ENCODE measurements at places on chromosomes 16 and 17.

- DNase-seq: no peak
These were observed 50.3 kb downstream of the PITPNC1 start for GRCh38 chr17:67427424-67427823.

DNA sequence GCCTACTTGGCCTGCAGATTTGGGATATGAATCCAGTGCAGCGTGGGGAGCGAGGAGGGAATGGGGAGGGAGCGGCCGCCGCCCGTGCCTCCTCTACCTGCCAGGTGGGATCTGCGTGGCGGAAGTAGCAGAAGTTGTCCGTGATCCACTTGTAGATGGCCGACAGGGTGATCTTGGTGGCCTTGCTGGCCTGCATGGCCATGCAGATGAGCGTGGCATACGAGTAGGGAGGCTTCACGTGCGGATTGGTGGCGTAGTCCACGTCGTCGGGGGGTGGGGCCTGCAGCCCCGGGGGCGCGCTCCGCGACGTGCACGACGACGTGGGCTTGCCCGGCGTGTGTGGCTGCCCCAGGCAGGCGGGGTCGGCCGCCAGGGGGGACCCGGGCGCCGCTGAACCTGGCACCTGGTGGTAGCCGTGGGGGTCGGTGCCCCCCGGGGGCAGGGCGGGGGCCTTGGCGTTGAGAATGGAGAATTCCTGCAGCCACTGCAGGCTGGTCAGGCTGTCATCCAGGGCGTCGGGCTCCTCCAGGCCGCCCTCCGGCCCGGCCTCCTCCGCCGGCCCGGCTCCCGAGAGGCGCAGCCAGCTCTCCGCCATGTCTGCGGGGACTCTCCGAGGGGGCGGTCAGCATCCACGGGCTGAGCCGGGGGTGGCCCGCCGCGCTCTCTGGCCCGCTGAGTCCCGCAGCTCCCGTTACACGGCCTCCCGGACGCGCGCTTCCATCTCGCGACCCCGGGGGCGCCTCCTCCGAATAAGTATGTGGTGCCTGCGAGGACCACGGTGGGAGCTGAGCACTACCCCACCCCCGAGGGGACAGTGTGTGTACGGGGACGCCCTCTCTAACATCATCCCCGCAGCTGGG, 1.0 kb downstream of the FOXJ1 start:
- no peak for DNase-seq

GRCh38 chr16:3348547-3349167, 7.0 kb upstream of the OR2C1 start:
- DNase-seq: no peak

DNA sequence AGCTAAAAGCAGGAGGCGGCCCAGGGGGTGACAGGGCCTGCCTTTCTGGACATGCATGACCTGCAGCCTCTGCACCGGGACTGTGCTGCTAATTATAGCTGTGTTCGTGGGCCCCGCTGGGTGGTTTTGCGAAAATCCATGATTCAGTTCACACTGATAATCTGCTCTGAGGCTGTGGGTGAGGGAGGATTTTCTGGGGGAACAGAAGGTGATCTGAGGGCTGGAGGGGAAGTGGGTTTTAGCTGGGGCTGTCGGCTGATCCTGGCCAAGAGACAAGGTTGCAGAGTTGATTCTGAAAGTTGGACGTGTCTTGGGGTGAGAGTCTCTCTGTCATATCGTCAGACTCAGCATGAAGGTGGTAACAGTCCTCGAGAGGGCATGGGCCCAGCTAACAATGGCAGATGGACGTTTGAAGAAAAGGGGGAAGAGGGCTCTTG, 187.5 kb upstream of the ZNF469 start:
- no peak for DNase-seq

GRCh38 chr16:79107301-79107700, 493.2 kb downstream of the MAF start:
- no peak for DNase-seq

- no peak for DNase-seq
These were observed 1025.1 kb upstream of the CDH8 start for GRCh38 chr16:63061319-63061718.

GRCh38 chr17:77006971-77007649, 133.7 kb upstream of the SEC14L1 start:
- DNase-seq: no peak

DNA sequence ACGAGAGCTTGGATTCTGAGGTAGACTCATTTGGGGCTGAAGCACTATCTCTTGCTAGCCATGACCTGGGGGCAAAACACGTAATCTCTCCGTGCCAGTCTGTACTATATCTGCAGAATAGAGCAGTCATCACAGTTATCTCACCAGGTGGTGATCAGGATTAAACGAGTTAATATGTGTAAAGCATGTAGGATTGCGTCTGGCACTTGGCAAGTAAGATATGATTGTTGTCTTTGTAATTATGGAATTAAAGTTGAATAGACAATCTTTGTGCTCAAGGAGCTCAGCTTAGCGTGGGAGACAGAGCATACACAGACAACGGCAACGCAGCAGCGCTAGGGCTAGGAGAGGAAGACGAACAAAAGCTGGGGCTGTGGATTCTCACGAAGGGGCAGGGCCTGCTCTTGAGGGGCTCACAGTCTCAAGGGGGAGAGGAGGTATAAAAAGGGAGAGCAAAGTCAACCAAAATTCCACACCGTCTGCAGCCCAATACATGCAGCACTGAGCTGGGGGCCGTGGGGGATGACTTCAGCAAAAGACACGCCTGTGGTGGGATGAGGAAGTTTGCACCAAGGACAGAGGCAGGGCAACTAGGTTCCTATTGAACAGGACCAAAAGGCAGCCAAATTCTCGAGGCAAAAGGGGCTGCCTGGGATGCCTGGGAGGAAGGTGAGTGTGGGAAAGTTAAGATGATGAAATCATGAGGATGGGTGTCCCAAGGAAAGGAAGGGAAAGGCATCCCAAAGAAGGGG, 68.6 kb downstream of the SDK2 start:
- no peak for DNase-seq

DNA sequence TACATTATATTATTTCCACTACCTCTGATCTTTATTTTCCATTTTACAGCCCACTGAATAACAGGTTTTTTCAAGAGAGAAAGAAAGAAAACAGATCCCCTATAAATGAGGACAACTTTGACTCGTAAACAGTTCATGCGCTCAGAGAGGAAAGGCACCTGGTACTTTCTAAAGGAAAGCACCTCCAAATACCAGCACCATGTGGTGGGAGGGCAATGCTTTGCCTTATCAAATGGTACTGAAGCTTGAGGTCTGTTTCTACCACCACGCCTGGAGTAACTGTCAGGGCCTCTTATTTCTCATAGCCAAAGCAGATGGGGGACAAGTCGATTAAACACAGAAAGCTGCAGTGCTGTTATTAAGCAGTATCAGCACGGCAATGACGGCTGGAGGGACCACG, 510.3 kb upstream of the ZFHX3 start:
- no peak for DNase-seq

DNA sequence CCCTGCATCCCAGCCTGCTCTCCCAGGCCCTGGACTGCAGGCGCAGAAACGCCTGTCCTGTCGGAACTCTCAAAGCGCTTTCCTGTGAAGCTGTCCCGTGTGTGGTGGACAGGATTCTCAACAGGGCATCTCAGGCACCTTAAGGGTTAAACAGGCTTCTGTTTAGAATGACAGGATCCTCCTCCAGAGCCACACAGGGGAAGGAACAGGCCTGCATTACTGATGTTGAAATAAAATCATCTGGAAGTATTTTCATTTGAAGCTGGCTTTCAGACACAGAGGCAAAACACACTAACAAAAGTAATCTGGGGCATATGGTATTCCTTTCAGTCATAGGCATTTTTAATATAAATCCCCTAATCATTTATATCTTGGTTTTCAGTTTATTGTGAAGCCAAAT, 7.4 kb downstream of the HS3ST3A1 start:
- DNase-seq: no peak

GRCh38 chr17:68011199-68011665, 15.0 kb upstream of the C17orf58 start:
- DNase-seq: peak; percentile 44

GRCh38 chr17:40564883-40565768, at the start of gene CCR7:
Gene CCR7 (minus strand): TSS chr17:40565472. CDS start chr17:40565409, 63 bp downstream.
- peak; percentile 84 for DNase-seq

- DNase-seq: no peak
These were observed 51.2 kb downstream of the PLD6 start for GRCh38 chr17:17154981-17155380.

- DNase-seq: no peak
These were observed 5.7 kb upstream of the TOX3 start for GRCh38 chr16:52552643-52553042.

GRCh38 chr16:80993834-80994233, 12.9 kb downstream of the CMC2 start:
- no peak for DNase-seq

DNA sequence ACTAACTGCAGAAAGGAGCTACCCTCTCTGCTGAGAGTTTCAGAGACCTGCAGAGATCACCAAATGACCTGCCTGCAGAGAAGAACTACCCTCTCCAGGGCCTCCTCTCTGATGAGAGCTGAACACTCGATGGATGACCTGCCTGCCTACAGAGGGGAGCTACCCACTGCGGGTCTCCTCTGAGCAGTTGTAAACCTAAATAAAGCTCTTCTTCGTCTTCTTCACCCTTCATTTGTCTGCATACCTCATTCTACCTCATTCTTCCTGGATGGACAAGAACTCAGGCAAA, 24.2 kb downstream of the SSH2 start:
- no peak for DNase-seq

- peak; percentile 45 for DNase-seq
These were observed 24.0 kb downstream of the CCR7 start for GRCh38 chr17:40541060-40541872.

DNA sequence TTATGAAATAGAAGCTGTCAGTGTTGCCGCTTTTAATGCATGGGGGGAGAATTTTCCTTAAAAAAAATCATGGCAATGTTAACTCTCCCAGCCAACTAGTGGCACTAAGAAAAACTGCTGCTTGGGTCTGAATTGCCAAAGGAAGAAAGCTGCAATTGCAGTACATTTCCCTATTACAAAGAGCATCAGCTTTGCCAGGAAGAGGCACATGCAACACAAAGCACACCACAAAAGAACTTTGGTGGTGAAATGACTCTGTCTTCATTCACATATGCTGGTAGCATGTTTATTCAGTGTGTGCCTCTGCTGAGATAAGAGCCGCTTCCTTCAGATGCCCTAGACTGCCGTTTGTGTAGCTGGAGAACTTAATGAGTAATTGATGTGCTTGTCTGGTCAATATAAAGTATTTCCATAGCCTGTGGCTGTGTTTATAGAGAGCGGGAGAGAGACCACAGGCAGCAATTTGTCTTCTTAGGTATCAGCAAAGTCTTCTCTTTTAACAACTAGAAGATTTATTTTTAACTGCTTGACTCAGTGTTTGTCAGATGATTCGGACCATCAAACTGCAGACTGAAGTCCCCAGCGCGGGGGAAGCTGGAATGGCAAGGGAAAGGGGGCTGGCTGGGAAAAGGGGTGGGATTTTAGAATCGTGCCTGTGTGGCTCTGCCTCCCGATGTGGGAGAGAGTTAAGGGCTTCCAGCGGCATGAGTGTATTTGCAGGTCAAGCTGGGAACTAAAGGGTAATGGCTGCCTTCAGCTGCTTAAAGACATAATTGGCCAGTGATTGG, 115.1 kb downstream of the MRTFB start:
- DNase-seq: no peak

DNA sequence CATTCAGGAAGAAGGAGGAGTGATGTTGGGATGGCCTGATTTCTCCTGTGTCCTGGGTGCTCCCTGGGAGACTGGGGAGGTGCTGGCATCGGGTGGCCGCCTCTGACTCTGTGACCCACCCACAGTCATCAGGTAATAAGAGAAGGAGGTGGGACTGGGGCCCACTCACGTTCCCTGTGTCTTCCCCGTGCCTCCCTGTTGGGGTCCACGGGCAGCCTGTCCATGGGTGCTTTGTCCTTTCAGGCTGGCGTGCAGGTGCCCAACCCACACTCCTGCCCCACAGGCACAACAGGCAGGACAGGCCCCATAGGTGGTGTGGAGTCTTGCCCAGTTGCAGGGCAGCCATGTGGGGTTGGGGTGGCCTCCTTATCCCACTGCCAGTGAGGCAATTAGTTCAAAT, 4.0 kb downstream of the DEF8 start:
- DNase-seq: no peak

DNA sequence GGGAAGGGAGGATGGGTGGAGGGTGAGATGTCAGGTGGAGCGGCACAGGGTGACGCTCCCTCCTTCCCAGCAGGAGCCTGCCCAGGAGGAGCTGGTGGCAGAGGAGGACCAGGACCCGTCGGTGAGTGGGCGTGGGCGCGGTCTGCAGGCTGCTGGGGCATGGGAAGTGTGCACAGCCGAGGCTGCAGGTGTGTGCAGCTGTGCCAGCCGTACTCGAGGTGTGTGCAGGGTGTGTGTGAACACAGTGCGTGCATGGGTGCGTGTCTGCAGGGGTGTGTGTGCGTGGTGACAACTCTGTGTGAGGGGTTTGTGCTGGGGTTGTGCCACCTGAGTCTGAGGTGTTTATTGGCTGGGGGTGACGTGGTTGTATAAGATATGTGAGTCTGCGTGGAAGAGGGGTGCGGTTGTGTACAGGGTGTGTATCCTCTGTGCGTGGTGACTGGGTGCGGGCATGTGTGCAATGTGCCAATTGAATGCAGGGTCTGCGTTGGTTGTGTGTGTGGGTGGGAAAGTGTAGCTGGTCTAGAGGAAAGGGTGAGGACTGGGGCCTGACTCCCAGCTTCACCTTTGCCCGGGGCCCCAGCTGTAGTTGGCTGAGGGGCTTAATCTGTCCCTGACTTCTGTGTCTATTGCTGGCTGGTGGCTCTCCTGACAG, 670 bp downstream of the TNFSF12 start:
- no peak for DNase-seq

DNA sequence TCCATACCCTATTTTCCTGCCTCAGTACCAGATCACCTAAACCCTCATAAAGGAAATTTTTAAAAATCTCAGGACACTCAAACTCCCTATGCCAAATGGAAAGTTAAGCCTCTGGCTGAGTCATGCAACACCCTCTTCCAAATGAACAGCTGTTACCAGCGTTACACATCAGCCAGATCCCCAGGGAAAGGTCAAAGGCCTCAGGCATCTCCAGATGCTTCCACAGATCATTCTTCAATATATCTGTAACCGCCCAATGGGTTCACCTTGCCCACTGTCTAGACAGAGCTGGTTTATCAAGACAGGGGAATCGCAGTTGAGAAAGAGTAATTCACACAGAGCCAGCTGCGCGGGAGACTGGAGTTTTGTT, 29.1 kb upstream of the SHCBP1 start:
- DNase-seq: no peak

- DNase-seq: no peak
These were observed 48.9 kb downstream of the GTF3C1 start for GRCh38 chr16:27500801-27501200.

GRCh38 chr17:10327640-10328039, 45.2 kb downstream of the MYH13 start:
- DNase-seq: peak; percentile 18

DNA sequence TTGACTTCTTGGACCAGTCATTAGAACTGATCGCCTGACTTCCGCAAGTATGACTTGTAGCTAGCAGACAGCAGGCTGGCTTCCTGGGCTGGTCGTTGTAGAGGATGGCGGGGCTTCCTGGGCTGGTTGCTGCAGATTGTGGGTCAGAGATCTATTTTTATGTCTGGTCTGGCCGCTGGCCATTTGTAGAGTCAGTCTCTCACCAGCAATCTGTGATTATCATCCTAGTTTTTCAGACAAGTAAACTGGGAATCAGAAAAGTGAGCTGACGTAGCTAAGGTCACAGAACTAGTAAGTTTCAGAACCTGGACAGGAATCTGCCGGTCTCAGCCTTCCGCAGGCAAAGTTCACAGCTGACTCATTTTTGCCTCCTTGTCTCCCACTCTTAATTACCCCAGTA, 19.1 kb downstream of the GPR142 start:
- no peak for DNase-seq

GRCh38 chr17:13537871-13538643, 63.7 kb downstream of the HS3ST3A1 start:
- no peak for DNase-seq

- no peak for DNase-seq
These were observed 6.6 kb upstream of the KCTD5 start for GRCh38 chr16:2675714-2676113.

Measured in activated T-helper 1 cell treated with anti-CD3 and anti-CD28 coated beads, Interleukin-2, amount 50 U/mL, for 16 hours (primary cell).